RPMI8226 (cell line): ENCODE measurements at places on chromosomes 13 and 19.

GRCh38 chr13:40665126-40666044 is 1.1 kb downstream of the FOXO1 start:
- peak; percentile 53 for DNase-seq

DNA sequence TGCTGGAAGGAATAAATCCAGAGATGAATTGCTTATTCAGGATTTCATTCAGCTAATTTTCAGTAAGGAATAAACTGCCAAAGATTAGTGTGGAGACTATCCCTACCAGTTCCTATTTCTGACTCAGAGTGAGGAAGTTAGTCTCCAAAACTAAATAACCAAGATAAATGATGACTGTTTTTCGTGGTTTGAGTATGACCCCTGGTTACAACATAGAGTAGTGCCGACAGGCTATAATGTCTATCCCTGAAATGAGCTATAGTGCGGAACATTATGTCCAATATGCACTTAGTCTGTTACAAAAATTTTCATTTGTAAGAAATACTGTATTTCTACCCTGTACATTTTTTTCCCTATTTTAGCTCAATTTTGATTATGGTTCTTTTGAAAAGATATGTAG is 51.4 kb downstream of the NBEA start:
- DNase-seq = no peak

GRCh38 chr13:106183410-106184065 is 351.9 kb downstream of the EFNB2 start:
- no peak for DNase-seq

DNA sequence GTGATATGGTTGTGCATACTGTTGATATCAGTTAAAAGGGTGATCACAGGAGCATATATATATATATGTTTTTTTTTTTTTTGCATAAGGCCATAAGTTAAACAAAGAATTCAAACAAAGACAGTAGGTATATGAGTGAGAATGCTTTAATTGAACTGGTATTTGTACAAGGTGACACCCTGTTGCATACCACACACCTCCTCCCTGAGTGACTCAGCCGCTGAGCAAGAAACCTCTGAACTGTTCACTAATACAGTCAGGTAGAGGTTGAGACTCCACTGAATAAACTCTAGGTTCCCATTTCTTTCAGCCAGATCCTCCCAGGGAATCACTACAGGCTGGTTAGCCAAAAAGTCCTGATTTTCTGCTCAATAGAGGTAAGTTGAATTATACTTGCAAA is at the start of gene SCEL:
TSS of gene SCEL (plus strand) at position 259 of the 400 bp plus-strand sequence. CDS start 20,170 bp downstream, outside the sequence.
- DNase-seq = no peak

DNA sequence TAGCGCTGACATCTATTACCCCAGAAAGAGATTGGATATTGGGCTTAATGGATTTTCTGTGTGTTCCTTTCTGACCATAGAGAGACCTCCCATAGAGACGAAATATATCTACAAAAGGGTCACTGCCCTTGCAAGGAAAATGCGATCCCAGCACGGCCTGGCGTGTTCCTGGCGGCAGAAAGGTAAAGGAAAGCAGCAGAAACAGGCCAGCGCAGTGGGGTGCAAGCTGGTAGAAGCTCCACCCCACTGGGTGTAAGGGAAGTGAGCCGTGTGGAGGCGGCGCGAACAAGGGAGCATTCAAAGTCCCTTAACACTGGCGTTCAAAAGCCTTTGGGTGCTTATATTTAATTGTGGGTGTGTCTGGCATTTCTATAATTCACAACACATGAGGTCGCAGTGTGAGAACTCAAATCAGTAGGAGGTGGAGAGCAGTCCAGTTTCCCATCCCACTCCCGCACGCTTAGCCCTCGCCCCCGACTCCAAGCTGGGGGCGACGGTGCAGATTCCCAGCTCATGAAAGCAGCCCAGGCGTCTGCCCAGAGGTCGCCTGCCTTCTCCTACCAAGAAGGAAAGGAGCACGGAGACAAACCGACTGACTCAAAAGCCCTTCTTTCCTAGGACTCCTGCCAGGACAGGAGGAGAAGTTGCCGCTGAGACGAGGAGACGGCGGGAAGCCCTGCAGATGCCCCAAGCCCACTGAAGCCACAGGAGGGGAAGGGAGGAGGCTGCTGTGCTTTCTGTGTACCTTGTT is 478.4 kb downstream of the FOXO1 start:
- DNase-seq = no peak

DNA sequence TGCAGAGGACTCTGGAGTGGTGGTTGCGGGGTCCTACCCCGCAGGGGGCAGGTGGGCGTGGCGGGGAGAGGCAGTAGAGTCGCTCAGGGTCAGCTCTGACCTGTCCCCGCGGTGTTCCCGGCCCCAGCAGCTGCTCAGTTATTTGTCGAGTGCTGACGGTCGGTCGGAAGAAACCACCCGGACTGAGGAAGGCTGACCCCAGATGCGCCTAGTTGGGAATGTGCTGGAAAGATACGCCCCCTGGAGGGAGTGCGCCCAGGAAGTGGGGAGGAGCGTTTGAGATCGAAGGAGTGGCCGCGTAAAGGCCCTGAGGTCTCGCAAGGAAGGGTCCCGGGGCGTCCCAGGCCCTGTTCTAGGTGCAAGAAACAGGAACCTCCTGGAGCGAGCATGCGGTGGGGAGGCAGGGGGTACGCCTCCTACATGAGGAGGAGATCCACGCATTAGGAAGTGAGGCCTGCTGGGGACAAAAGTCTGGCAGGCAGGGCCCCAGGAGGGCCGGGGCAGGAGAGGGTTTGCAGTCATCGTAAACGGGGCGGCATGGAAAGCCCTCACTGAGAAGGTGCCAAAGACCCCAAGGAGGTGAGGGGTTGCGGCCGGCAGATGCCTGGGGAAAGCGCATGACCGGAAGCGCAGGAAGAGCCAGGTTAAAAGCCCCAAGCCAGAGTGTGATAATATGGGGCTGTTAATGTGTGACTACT is 9.2 kb downstream of the CCDC8 start:
- no peak for DNase-seq

GRCh38 chr19:31256593-31256960 is 92.7 kb downstream of the TSHZ3 start:
- no peak for DNase-seq

DNA sequence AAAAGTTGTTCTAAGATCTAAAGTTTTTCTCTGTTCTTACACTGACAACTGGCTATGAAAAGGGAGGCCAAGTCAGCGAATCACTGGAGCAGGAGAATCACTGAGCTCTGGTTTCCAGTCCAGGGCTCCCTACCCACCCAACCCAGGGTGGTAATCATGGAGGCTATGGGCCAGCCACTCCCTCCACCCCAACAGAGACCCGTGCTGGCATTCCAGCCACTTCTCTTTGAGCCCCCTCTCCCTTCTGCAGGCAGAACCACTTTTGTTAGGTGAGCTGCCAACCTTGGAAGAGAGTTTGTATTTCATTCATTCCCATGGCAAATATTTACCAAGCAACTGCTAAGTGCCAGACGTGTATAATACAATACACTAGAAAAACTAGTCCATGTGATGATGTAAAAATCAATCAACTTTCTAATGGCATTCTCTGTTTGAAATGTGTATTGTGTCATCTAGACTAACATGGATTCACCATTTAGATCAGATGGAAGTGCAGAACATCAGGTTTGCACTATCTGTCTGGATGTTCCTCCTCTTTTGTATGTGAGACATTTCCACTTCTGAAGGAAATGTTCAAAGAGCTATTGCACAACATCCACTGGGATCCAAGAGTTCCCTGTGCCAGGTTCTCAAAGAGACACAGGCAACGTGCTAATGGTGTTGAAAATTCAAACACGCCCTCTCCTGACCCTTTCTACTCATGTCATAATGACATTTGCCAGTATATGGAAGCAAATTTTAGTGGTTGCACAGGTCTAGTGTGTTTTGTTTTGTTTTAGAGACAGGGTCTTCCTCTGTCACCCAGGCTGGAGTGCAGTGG is 5.3 kb downstream of the MLNR start:
- no peak for DNase-seq

GRCh38 chr13:28548872-28549271 is 53.9 kb upstream of the FLT1 start:
- DNase-seq = no peak

DNA sequence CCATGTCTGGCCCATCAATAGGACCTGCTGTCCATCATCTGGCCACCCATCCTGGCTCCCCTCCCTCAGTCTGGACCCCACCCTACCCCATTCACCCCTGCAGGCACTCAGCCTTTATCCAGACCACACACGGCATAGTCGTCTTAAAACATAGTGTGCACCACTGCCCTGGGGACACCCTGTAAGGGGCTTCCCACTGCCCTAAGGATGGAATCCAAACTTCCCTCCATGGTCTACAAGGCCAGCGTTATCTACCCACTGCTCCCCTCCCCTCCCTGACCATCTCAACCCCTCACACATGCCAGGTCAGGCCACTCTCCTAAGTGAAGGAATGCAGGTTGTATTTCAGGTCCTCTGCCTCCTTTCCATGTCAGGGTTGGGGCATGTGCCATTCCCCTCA is 352.7 kb upstream of the ZNF507 start:
- no peak for DNase-seq

DNA sequence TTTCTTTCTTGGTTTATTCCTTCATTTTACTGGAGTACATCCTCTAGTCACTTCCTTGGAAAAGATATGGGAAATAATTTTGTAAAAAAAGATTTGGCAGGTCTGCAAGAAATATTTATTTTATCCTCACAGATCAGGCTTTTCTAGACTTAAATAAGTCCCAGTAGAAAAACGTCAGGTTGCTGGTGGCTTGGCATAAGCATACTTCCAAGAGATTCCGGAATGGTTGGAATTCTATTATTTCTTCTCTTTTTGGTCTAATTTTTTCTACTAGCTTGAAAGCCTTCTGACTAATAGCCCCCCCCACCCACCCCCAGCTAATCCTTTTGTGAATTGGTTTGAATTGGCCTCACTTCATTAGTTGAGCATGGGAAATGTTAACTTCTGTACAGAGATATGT is 147.6 kb downstream of the ZIC5 start:
- DNase-seq = no peak

DNA sequence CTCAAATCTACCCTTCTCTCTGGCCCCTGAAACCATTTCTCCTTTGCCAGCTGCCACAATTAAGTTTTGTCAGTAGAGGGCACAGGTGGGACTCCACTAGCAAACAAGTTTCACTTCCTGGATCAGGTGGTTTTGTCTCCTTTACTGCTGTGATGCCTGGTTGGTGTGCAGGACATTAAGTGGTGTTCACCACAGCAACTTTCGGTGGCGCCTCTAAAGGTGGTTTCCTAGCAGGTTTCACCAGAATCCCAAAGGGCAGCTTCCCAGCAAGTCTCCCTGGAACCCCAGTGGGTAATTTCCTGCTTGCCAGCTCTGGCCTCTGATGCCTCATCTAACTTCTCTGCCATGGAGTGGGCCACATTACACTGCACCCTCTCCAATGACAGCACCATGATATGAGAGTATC is 16.6 kb downstream of the MED4 start:
- peak; percentile 72 for DNase-seq

GRCh38 chr13:106373989-106374572 is 161.4 kb downstream of the EFNB2 start:
- no peak for DNase-seq

DNA sequence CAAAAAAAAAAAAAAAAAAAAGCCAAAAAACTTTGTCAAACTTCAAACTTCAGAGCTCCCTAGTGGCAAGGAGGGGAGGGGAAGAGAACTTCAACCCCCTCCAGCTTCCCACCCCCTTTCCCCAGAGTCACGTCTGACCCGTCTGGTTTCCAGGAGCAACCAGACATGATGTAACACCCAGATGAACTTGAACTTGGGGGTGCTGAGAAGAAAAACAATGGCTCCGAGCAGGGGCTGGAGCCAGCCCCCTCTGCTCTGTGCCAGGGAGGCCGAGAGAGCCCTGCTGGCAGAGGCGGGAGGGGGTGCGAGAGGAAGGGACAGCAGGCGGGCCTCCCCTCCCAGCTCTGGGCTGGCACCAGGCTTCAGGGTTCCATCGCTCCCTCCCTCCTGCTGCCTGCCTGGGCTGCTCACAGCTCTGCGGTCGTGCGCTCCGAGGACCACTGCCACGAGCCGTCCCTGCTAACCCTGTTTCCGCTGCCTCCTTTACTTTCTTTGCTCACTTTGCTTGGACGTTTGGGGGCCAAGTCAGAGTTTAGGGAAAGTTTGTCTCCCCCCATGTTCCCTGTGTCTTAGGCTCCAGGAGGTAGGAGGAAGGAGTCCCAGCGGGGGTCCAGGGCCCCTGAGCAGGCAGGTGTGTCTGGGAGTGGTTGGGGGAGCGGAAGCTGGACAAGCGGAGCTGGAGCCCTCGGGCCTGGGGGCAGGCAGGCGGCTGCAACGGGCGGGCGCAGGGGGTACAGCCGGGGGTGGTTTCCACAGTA is 11.1 kb downstream of the LYL1 start:
- DNase-seq = no peak

GRCh38 chr13:108877300-108877699 is 247.9 kb downstream of the MYO16 start:
- no peak for DNase-seq

GRCh38 chr13:99205621-99206220 is 5.1 kb downstream of the UBAC2 start:
- no peak for DNase-seq

GRCh38 chr13:33015791-33016323 is 366 bp upstream of the KL start:
- no peak for DNase-seq

GRCh38 chr19:14198384-14199376 is 7.3 kb downstream of the ADGRL1 start:
- peak; percentile 17 for DNase-seq

DNA sequence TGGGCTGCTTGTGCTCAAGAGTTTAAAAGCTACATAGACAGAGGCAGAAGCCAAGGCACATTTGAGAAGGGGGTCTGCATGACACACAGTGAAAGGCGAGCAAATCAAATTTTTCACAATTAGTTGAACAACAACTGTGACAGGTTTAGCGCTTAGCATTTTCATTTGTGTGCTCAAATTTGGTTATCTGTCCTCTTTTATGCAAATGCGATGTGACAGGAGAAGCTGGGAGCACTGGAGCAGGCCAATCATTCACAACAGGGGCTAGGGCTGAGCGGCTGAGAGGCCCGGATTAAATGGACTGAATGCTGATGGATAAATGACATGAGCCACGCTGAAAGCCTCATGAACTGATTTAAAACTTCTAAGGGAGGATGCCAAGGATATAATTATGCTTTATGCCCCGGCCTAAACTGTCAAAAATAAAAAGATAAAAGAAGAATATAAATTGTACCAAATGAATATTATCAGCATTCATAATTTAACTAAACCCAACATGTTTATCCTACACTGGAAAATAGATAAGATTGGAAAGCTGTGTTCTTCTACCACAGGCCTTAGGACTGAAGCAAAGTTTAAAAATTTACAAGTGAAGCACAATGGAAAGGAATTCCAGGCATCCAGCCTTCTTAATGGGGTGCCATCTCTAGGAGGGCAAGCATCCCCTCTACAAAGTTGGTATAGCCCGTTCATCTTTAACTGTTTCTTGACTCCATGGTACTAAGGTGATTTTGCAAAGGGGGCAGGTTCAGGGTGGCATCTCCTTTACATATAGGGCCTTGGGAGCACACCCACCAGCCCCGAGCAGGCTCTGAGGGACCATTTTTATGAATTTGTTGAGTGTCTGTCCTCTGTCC is 117.9 kb downstream of the RBM26 start:
- no peak for DNase-seq
